ENCODE measurements at places on chromosomes 12 and 14.
A peak's percentile ranks its signal among the peaks of the same experiment; 100 is the strongest.

DNA sequence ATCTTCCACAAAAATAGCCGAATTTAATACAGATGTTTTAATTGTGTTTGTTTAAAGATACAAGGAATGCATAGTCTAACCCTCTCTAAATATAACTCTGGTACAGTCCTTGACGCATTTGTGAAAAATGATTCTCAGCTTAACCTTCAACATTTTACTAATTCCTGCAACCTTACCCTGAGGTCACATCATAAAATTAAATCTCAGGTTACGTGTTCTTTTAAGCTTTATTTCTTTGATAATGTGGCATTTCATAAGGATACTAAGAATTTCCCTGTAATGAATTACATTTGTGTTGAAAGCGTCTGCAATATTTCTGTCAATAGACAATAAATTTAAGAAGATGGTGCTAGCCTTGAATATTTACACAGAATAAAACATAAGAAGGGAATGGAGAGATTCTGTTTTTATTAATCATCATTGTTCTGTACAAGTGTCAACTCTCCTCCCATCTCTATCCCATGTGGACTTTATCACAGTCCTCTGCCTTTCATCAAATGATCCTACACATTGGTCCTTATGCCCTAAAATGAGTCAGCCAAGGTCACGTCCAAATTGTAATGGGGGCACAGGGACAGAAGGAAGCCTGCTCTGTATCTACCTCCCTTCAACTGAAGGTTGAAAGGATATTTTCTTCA is 769.3 kb upstream of the FLRT2 start:
- DNase-seq, result no peak

GRCh38 chr14:38971258-38971921 is 131.6 kb downstream of the SEC23A start:
- no peak for DNase-seq

DNA sequence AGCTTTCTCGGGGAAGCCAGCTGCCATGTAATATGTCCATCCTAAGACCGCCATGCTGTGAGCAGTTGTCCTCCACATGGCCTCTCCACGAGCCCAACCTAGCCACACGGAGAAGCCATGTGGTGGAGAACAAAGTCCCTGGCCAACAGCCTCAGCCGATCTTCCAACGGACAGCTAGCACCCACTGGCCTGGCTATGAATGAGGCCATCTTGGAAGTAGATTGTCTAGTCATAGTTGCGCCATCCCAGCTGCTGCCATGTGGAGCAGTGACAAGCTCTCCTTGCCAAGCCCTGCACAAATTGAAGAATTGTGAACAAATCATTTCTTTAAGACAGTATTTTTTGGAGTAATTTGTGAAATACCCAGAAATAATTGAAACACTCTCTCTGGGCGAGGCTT is 49.3 kb upstream of the USP44 start:
- DNase-seq, result no peak

GRCh38 chr14:65238456-65238855 is 136.1 kb upstream of the MAX start:
- DNase-seq, result no peak

DNA sequence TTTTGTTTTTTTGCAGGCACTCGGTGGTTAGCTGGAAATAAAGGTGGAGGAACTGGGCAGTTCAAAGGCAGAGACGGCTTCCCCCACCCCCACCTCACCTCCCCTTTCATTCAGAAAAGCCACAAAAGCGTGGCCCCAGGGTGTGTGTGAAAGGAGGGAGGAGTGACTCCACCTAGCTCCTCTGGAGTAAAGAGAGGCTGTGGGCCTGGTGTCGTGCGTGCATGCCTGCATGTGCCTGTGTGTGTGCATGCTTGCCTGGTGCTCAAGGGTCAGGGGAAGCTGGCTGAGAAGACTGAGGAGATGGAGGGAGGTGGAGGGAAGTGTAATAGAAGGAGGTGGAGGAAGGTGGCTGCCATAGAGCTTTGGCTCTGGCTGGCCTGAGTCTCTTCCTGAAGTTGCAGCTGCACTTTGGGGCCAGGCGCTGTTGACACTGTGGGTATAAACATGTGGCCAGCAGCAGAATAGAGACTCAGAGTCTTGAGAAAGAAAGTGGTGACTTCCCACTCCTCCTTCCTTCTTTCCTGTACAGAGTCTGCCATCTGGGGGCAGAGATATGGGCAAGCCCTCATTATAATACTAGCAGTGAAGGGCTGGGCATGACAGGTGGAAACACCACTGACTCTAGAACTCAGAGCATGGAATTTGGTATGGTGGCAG is 36.9 kb upstream of the SINHCAF start:
- DNase-seq, result no peak

DNA sequence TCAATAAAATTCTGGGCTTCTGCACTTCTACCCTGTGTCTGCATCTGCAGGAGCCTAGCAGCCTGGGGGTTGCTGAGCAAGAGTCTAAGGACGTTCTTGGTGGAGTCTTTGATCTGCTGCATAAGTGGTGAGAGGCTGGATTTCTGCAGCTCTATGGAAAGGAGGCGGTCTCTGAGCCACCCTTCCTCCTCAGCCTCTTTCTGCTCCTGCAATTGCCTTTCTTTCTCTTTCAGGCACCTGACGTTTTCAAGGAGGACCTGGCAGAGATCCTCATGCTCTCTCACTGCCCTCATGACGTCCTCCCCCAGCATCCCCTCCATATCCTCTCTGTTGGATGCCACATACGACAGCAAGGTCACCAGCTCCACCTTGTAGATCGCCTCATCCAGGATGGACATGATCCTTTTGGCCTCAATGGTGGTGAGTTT is 13.6 kb upstream of the TPCN1 start:
- DNase-seq, result no peak

- no peak for DNase-seq
Observed at GRCh38 chr12:58171914-58172313, 230.5 kb downstream of the ATP23 start.

DNA sequence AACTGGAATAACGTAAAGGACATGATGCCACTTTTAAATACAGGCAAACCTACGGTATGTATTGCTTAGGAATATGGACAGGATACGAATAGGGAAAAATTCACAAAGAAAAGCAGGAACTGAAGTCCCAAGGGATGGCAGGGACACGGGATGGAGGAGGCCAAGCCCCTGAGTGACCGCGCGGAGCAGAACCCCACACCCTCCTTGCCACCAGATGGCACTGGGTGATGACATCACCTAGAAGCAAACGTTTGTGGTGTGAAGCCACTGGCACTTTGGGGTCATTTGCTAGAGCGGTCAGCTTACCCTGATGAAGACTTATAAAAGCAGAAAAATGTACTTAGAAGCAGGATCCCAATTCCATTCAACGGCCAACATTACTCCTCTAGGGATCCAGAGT is 9.4 kb downstream of the DHX37 start:
- DNase-seq, result no peak

DNA sequence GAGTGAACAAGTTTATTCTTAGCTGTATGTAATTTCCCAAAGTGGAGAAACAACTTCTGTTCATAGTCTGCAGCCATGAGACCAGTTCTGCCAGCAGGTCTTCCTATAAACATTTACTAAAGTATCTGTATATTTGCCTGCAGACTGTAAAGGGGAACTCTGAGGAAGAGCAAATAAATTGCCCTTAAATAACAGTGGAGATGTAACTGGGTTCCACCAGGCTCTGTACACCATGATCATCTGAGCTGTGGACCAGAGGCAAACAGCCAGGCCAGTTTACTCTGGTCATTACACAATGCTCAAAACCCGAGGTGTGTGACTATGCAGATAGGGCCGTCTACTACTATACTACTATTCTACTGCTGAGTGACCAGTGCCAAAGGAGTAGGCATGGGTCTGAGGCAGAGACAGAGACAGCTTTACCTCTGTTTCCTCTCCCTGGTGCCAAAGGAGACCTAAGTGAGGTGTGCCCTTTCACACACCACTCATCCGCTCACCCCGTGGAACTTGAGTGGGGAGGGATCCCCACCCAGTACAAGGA is 21.1 kb upstream of the CERS5 start:
- DNase-seq, result no peak

DNA sequence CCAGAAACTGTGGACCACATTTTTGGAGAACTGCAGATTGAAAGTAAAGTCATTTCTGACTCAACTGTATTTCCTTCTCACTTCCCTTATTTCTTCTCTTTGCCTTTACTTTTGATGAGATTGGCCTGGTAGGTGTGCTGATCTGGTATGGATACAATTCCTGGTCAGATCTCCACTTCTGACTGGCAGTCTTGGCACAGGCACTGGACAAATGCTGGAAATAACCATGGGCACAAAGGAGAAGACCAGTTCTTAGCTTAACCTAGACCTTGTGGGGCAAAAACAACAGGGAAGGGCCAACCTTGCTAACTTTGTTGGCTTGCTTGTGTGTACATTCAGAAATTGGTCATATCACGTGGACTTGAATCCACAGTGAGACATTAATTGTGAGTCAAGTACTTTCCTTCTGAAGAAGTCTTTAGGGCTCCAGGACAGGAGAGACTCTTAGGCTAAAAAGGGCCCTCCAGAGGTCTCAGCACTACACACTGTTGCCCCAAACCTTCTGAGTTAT is 75.0 kb downstream of the DIP2B start:
- DNase-seq, result no peak

DNA sequence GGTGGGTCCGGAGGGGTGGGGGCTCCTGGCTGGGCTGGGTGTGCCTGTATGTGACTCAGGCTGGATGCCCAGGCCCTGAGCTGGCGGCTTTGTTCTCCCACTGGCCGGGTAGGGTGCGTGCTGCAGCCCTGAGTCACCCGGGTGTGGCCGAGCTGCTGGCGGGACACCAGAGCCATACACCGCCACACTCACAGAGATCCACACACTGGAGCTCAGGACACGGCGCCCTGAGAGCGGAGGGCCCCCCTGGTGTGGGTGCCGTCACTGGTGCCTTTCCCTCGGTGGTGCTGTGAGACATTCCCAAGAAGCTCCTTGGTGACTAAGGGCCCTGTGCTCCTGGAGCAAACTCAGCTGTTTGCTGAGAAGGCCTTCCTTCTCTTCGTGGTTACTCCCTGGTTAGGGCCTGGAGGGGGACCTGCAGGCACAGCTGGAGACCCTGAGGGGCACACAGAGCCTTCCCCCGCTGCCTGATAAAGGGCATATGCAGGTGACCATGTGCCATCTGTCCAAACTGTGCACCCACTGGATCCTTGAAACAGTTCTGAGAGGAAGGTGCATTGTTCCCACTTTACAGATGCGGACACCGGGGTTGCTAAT is 44.3 kb downstream of the KRT80 start:
- peak; percentile 98 for DNase-seq

DNA sequence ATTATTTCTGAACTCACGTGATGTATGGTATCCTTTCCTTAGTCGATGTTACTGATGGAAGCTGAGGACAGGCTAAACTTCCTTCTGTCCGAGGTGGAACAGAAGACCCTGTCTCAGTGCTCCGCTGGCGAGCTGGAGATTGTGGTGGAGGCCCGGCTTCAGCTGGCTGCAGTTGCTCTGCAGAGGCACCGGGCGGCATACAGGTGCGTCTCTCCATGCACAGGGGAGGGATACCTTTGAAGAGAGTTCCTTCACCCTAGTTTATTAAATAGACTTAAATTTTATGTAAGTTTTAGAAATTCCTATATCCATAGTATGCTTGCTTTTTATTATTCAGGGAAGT is 186.7 kb upstream of the NEDD1 start:
- no peak for DNase-seq

DNA sequence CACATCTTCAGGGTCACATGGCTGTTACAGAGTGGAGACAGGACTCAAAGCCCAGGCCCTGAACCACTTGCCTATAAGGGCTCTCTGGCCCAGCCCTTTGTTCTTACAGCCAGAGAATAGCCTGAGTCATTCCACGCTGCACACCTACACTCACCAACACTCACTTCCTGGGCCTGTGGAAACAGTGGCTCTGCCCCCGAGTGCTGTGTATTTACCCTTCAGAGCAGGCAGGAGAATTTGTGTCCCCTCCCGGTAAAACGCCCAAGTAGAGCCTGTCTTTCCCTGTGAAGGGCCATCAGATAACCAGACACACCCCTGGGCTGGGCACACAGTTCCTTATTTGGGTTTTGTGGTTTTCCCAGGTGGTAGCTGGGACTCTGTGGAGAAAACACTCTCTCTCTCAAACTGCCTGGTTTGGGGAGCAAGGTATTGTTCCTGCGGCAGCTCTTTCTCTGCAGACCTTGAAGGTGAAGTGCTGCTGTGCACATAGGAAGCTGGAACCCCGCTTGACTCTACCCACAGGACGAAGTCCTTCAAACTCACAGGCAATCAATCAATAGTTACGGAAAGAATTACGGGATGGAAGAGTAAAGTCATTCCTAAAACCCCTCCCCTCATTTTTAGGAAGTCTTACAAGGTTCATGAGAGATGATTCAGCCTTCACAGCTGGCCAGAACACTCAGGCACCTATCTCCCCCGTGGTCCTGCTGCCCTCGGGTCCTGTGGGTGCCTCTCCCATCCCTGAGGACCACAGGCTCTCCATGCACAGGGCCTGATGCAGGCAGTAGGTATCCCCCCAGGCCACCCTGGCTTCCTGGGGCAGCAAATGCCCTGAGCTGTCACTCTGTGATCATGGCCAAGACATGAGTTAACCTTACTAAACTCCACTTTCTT is 20.3 kb downstream of the FIGNL2 start:
- DNase-seq, result no peak

DNA sequence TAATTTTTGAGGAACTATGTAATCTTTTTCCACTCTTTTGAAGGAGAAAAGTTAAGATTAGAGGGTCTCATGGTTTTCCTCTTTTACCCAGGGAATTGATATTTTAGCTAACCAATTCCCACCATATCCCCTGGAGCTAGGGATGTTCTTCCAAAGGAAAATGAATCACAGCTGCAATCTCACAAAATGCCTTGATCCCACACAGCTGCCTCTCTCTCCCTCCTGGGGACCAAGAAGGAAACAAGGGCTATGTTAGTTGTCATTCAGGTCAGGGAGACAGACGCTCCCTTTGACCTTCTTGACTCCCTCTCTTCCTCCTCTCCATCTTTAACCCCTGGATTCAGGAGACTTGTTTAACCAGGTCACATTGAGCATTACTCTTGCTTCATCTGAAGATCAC is 9.5 kb downstream of the DCN start:
- DNase-seq, result no peak

DNA sequence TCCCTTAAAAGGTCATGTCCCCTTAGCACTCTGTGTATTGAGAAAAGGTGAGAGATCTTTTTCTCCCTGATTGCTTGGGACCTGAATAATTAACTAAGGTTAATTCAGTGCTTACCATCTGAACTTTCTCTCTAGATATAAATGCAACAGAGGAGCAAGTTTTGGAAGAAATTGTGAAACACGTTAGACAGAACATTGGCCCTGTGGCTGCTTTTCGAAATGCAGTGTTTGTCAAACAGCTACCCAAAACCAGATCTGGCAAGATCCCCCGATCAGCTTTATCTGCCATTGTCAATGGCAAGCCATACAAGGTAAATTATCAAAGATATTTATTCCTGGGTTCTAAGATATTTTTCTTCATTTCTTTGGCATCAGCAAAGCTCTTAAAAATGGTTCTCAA is 175.5 kb downstream of the ACSS3 start:
- DNase-seq, result no peak

GRCh38 chr12:44246482-44247105 is 410.7 kb downstream of the TMEM117 start:
- no peak for DNase-seq

- DNase-seq, result no peak
Observed at GRCh38 chr12:83378186-83378727, 691.6 kb downstream of the TMTC2 start.

- no peak for DNase-seq
Observed at GRCh38 chr12:44193281-44193680, 357.4 kb downstream of the TMEM117 start.

All from right atrium auricular region (tissue), 2 donors.